Kidney tubule cell (primary cell): ENCODE measurements at places on chromosomes 2 and 18.

- DNase-seq = peak; percentile 98
Observed at GRCh38 chr2:204491528-204491927, 53.7 kb upstream of the PARD3B start.

DNA sequence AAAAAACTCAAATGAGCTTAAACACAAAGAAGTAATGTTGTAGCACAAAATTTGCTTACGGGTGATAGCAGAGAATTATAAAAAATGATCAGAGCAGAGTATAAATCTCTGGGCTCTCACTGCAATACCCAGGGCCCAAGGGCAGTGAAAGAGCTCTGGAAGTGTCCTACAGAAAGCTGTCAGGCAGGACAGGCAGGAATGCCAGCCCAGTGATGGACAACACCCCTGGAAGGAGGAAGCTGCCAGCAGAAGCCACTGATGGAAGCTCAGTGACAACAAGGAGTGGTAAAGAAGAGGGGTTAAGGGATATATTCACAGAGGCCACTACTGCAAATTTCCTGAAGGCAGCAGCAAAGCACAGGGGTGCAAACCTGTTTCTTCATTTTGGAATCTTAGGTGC is 214.9 kb downstream of the L3MBTL4 start:
- no peak for DNase-seq

DNA sequence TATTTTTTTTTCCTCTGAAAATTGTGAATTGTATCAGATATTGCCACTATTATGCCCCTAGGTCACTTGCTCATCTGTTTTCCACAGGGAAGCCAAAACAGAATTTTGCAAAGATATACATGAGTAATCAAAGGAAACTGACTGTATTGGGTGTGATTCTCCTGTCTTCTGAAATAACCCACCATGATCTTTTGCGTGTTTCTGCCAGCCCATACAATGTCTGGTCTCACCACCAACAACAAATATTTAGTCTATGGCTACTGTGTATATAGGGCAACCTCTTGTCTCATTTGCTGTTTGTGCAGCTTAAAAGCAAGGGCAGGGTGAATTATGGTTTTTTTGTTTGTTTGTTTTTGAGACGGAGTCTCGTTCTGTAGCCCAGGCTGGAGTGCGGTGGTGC is 26.5 kb downstream of the EPAS1 start:
- no peak for DNase-seq

DNA sequence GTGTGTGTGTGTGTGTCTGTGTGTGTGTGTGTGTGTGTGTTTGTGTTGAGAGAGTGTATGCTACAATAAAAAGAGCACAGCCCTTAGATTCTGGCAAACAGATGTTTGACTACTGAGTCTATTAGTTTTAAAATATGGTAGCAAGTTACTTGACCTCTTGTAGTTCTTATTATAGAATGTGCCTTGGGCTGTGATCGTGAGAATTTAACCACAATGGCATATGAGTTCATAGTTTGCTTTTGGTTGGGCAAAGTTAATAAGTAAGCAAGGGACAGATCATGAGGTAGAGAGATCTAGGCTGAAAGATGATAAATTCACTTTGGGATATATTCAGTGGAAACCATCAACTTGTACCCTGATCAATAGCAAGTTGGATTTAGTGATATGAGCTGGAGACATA is 334.3 kb upstream of the VWC2L start:
- peak; percentile 93 for DNase-seq

- DNase-seq = peak; percentile 68
Observed at GRCh38 chr18:49100226-49100968, 149.6 kb upstream of the SMAD7 start.

DNA sequence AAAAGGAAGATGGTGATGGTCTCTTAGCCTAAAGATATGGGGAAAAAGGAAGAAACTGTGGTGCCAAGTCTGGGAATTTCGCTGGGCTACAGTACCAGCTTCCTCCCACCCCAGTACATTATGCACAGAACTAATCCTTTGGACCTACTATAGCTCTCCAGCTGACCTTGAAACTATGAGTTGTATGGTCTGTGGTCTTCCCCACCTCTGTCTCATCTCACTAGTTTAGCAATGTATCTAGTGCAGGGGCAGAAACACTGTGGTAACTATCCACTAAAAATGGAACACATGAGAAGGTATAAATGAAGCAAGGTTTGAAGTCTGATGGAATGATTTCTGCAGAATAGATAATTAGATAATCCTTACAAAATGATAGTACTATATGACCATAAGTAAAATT is 190.4 kb upstream of the CCDC150 start:
- DNase-seq = no peak

- DNase-seq = peak; percentile 56
Observed at GRCh38 chr18:57087644-57088376, 59.1 kb upstream of the BOD1L2 start.
